ENCODE measurements at places on chromosomes 7 and 10.

DNA sequence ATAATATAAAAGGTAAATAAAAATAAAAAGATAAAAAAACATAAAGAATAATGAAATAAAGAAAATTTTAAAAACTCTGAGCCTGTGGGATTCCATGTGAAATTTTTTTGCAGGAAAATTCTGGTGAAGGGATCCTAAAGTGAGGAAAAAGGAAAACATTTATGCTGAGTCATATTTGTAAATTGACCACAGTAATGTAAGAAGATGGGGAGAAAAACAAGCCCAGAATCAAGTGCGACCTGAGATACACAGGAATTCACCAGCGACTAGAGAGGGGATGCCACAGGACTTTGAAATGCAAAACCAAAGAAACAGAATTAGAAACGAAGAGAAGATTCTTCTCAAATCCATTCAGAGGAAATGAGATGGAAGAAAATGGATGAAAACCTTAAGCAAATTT is 133.8 kb upstream of the PFKP start:
- no peak for DNase-seq

GRCh38 chr10:5014936-5015335 is 11.3 kb upstream of the AKR1C2 start:
- DNase-seq = no peak

DNA sequence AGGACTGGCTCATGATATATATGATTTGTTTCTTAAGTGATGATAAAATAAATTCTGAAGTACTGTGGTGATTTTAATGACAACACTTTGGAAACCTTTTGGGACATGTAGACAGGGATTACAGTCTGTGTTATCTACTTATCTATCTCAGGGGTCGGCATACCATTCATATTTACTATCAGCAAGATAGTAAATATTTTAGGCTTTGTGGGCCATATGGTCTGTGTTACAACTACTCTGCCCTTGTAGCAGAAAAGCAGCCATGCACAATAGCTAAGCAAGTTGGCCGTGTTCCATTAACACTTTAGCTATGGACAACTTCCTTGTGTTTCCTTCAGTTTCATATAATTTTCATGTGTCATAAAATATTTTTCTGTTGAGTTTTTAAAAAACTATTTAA is 97.8 kb upstream of the PRPS1L1 start:
- no peak for DNase-seq

DNA sequence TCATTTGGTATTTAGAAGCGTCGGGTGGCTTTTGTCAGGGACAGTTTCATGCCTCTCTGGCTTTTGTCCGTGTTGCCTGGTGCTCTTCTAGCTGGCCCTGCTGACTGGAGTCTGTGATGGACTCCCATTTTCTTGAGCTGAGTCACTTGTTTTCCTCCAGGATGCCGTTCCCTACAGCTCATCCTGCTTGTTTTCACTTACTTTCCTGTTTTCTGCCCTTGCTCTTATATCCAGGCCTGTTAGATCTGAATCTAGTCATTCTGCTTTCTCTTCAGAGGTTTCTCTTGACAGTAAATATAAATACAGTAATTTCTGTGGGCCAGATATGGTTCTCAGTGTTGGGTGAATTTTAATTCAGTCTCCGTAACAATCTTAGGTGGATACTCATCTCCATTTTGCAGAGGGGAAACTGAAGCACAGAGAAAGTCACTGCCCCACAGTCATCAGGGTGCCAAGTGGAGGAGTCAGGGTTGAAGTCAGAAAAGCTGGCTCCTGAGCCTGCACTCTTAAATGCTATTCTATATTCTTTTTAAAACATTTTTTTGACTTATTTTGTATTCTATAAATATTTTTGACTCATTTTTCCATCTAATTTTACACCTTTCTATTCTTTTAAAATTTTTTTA is 85.4 kb downstream of the CCNY start:
- DNase-seq = no peak

DNA sequence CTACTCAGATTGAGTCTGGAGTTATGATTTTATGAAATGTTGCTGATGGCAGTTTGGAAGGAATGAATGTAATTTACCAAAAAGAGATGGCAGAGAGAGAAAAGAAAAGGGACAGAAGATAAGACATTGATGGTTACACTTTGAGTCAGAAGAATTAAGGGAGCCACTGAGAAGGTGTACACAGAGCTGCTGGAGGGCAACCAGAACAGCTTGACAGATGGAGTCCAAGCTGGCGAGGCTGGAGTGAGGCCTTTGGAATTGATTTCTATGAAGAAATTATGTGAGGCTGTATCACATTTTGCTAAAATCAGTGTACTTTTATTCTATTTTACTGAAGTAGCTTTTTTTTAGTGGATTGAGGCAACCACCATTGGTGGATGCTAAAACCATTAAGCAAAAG is 740.5 kb downstream of the REEP3 start:
- DNase-seq = no peak

- DNase-seq = no peak
These were observed 945.9 kb downstream of the GRID1 start for GRCh38 chr10:85420501-85421191.

DNA sequence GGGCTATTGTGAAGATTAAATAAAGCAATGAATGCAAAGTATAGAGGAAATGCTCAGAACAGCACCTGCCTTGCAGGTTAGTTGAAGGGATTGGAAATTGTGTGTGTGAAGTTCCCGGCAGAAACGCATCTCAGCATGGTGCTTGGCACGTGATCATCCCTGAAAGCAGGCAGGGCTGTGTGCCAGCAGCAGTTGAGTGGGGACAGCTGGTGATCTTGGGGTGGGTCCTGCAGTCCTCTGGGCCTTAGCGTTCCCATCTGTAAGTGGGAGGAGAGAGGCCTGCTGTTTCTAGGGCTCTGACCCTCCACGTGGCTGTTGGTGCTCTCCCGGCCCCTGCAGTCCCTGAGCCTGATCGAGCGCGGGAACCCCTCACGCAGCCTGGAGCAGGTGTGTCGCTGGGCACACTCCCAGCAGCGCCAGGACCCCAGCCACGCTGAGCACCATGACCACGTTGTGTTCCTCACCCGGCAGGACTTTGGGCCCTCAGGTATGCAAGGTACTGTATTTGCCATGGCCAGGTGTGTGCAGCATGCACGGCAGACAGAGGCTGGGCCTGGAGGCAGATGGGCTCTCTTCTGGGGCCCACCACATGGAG is 55.3 kb downstream of the TBATA start:
- DNase-seq = no peak

DNA sequence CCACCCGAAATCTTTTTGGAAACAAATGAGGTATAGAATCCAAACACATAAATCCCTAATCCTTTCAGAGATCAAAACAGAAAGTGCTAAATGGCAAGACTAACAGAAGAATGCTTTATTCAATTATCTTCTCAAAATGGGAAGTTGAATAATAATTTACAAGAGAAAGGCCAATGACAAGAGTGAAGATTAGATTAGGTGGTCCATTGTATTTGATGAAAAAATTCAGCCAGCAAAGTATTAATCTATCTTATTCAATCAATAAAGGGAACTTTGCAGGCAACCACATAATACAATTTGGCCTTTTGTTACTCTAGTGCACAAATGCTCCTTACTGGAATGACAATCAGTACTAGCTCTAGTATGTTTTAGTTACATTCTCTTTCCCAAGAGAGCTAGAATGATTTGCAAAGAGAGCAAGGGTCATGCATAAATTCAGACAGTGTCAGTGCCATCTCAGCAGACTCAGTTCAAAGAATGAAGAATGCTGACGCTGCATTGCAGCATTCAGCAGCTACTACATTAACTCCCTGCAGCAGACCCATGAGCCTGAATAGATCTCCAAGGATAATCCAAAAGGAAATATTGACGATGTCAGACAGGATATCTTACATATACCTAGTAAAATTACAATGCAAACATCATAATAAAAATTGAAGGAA is 131.8 kb downstream of the ANK3 start:
- no peak for DNase-seq

GRCh38 chr7:36784991-36785940 is 61.0 kb upstream of the AOAH start:
- DNase-seq = peak; percentile 77

Measured in CD4-positive, alpha-beta T cell treated with Interleukin-2 at 100 ng/mL for 4 hours (primary cell).